ENCODE measurements at places on chromosomes 5 and 9. TPM values are rescaled to one million over a fixed set of nuclear protein-coding genes. Genes with fewer than 3 reads are reported as not detected.

The PCDHB12 gene
- not detected for total RNA-seq

The SEMA6A gene
- 0.20 TPM for total RNA-seq

The TAF11L2 gene
- not detected for total RNA-seq

The PIP5KL1 gene
- 5.5 TPM for total RNA-seq

The RASEF gene
- under 0.01 TPM for total RNA-seq

The GARIN3 gene
- not detected for total RNA-seq

The PPP3R2 gene
- not detected for total RNA-seq

The MRPS27 gene
- 167 TPM for total RNA-seq

The CCDC192 gene
- total RNA-seq, result not detected

The ADRB2 gene
- total RNA-seq, result under 0.01 TPM

The PTPN3 gene
- 0.98 TPM for total RNA-seq

The MCC gene
- total RNA-seq, result 29.1 TPM

The CDC20B gene
- total RNA-seq, result not detected

Data from subcutaneous preadipocyte (primary cell).